ENCODE measurements at places on chromosomes 12 and 14.

DNA sequence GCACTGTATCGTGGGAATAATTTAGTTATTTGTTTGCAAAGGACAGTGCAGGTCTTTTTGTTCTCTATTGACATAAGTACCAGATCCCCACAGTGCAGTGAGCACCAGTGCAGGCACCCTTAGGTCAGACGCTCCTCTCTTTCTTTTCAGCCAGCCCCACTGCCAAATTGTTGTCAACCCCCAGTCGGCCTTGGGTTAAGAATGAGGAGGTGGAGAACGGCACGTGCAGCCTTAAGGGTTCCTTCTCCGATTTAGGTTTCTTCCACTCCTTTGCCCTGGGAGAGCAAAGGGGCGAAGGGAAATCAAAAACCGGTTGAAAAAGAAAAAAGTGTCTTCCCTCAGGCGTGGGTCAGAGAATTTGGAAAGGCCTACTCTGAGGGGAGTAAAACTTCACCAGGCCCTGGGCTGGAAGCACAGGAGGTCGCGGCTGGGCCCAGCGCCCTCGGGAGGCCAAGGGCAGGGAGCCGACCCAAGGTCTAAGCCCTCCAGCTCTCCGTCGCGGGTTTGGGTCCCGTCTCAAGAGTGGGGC, 4.3 kb downstream of the PAX9 start:
- no peak for DNase-seq

DNA sequence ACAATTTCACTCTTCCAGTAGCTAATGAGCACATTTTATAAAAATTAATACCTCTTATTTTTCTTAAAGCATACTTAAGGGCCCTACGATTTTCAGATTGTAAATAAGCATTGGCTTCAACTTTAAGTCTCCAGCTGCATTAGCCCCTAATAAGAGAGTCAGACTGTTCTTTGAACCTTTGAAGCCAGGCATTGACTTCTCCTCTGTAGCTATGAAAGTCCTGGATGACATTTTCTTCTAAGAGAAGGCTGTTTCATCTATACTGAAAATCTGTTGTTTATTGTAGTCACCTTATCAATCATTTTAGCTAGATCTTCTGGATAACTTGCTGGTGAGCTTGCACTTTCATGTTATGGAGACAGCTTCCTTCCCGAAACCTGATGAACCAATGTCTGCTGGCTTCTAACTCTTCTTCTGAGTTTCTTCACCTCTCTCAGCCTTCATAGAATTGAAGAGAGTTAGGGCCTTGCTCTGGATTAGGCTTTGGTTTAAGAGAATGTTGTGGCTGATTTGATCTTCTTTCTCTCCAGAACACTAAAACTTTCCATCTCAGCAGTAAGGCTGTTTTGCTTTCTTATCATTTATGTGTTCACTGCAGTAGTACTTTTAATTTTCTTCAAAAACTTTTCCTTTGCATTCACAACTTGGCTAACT, 377.1 kb upstream of the RGS6 start:
- DNase-seq: no peak

- DNase-seq: no peak
Observed at GRCh38 chr14:57245941-57246340, 22.8 kb downstream of the EXOC5 start.

- peak; percentile 59 for DNase-seq
Observed at GRCh38 chr12:6093764-6094163, 30.7 kb downstream of the VWF start.

- no peak for DNase-seq
Observed at GRCh38 chr14:73173092-73173735, 36.9 kb downstream of the PSEN1 start.

- no peak for DNase-seq
Observed at GRCh38 chr12:48774516-48774915, 14.4 kb downstream of the ADCY6 start.

DNA sequence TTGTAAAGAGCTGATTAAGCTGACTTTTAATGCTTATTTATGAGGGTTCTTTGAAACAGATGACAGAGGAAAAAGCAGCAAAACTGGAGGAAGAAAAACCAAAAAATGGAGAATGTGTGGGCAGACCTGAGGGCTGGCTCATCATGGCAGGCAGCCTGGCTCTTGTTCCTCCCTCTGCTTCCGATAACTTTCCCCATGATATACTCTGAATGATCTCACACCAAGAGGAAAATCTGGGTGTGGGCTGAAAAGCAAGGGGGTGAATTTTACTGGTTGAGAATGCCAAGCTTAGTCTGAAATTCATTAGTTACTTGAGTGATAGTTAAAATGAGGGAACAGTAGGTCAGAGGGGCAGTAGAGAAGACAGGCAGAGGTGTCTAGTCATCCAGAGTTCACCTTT, 330.1 kb upstream of the PRICKLE1 start:
- no peak for DNase-seq

DNA sequence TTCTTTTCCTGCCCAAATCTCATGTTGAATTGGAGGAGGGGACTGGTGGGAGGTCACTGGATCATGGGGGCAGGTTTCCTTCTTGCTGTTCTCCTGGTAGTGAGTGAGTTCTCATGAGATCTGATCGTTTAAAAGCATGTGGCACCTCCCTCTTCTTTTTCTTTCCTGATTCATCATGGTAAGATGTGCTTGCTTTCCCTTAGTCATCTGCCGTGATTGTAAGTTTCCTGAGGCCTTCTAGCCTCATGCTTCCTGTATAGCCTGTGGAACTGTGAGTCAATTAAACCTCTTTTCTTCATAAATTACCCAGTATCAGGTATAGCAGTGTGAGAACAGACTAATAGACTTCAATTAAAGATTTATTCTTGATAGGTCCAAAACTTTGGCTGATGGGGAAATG, 83.5 kb downstream of the CAND1 start:
- DNase-seq: no peak

DNA sequence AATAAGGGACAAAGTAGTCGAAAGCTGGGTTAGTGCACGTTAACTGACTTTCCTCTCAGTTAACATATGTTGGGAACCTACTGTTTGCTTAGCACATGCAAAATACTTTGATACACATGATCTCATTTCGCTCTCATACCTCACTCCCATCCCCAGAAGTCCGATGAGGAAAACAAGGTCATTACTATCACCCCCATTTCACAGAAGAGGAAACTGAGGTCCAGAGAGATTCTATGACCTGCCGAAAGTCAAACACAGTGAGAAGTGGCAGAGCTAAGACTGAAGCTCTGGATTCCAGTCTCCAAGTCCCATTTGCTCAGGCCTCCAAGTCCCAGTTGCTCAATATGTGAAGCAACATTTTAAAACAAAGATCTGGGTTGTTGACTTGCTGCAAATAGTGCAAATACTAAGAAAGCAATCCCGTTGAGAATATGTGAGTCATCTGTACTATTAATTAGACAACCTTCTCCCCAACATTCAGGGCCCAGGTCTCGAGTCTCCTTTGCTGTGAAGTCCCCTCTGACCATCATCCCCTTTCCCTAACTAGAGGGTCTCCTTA, 170.6 kb upstream of the PWP1 start:
- no peak for DNase-seq

GRCh38 chr14:51939226-51939625, 50.1 kb upstream of the RTRAF start:
- no peak for DNase-seq

- DNase-seq: no peak
Observed at GRCh38 chr12:8527250-8528130, 13.2 kb downstream of the CLEC4E start.

DNA sequence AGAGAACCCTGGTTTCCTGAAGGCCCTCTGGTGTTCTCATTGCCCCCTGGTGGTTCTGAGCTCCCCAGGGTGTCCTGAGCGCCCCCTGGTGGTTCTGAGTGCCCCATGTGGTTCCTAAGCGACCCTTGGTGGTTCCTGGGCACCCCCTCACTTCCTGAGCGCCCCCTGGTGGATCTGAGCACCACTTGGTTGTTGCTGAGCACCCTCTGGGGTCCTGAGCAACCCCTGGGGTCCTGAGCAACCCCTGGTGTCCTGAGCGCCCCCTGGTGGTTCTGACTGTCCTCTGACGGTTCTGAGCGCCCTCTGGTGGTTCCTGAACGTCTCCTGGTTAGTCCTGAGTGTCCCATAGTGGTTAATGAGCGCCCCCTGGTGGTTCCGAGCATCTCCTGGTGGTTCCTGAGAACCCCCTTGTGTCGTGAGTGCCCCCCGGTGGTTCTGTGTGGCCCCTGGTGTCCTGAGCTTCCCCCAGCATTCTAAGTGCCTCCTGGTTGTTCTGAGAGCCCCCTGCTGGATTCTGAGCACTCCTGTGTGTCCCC, 568.3 kb downstream of the TMEM121 start:
- no peak for DNase-seq

GRCh38 chr14:42110167-42110566, 503.5 kb downstream of the LRFN5 start:
- no peak for DNase-seq

GRCh38 chr14:88049936-88050335, 45.0 kb downstream of the GPR65 start:
- no peak for DNase-seq

- DNase-seq: no peak
Observed at GRCh38 chr12:70686299-70686698, 49.1 kb upstream of the PTPRB start.

GRCh38 chr12:46210873-46211439, 57.9 kb downstream of the SLC38A1 start:
- no peak for DNase-seq

GRCh38 chr14:34003691-34004090, 52.8 kb upstream of the EGLN3 start:
- no peak for DNase-seq

DNA sequence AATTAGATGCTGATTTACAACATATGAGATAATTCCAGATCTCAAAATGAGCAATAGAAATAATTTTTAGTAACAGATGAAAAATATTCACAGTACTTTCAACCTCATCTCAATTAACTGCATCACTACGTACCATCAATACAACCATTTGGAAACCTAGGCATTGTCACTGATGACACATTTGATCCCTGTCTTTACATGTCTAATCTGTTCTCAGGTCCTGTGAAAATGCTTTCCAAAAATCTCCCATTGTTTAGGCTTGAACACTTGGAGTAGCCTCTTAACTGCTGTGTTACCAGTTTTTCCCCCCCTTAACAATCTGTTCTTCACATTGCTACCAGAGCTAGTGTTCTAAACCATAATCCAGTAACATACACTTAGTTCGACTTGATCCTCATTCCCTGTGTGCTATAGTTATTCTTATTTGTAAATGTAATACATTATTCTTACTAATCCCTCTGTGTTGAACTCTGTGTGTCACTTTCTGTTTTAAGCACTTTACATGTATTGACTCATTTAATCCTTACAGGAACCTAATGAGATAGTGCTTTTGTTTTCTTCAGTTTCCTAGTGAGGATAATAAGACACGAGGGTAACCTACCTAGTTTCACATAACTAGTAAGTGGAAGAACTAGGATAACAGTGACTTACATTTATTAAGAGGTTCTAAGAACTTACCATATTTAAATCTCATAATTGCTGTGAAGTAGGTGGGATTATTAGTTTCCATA, 41.7 kb downstream of the LARP4 start:
- no peak for DNase-seq

- DNase-seq: peak; percentile 53
Observed at GRCh38 chr12:573232-573631, 90.0 kb downstream of the NINJ2 start.

DNA sequence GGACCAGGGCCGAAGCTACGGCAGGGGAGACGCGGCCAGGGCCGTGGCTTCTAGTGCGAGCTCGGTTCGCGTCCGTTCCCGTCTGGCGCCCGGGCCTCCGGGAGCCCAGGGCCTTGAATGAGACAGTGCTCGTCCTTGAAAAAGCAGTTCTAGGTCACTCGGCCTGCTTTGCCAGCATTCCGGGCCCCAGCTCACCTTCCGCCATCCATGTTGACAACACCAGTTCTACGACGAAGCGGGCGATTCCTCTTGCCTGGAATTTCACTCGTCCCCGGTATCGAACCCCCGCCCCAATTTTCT, 4.5 kb downstream of the OR10AD1 start:
- DNase-seq: peak; percentile 18

- DNase-seq: no peak
Observed at GRCh38 chr12:65911321-65911720, 87.0 kb downstream of the HMGA2 start.

DNA sequence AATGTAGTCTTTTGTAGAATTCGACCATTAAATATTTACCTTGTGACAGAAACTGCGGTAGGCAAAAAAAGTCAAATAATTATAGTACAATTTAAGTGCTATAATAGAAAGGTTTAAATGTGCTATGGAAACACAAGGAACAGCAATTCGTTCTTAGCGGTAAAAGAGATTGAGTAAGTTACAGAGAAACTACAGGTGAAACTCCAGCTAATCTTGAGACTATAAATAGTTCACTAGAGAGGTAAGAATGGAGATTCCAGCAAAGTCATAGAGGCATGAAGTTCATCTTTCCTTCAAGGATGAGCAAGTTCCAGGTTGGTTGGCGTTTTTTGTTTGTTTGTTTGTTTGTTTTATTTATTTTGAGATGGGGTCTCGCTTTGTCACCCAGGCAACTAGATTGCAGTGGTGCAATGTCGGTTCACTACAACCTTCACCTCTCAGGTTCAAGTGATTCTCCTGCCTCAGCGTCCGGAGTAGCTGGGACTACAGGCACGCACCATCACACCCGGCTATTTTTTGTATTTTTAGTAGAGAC, 878 bp upstream of the R3HDM2 start:
- no peak for DNase-seq

DNA sequence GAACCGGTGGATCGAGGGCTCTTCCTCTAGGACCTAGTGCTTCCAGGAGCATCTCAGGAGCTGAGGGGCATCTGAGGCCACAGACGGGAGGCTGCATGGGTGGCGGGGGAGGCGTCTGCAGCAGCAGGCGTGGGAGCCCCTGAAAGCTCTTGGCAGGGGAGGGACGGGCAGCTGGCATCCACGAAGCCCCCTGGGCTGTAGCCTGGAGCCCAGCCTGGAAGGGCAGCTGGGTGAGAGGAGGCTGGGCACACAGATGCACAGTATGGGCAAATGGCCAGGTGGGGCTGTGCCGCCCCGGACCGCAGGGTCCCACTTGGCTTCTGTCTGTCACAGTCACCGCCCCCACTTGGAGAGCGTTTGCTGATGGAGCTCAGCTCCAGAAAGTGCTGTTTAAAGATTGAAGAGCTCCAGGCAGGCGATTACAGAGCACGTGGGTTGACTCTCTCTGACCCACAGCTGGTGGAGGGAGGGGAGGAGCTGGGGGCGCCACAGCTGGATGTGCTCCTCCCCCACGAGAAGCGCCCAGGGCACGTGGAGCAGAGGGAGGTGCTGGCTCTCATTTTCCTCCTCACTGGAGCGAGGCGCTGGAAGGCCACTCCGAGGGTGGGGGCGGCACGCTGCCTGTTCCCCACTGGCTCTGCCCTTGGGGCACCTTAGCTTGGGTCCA, 155.0 kb upstream of the C14orf180 start:
- DNase-seq: peak; percentile 60

Data from lower leg skin (tissue), 4 donors.